ENCODE measurements at places on chromosomes 1 and 21. TPM values are rescaled to one million over a fixed set of nuclear protein-coding genes. Genes with fewer than 3 reads are reported as not detected.

DNA sequence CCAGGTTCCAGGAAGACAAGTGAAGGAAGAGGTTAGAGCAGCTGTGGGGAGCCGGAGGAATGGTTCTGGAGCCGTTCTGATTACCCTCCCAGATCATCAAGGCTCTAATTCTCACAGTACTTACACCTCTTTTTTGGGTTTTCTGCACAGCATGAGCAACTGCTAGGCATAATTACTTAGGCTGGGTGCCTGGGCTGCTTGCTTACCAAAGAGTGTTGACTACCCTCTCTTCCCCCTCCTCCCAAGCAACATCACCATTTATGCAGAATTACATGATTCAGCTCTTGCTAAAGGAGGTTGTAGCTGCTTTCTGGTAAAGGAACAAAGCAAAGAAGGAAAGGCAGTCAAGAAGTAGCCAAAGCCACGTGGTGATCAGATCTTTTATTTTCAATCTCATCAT, 397.2 kb downstream of the KCNH1 start:
- no peak for ATAC-seq

DNA sequence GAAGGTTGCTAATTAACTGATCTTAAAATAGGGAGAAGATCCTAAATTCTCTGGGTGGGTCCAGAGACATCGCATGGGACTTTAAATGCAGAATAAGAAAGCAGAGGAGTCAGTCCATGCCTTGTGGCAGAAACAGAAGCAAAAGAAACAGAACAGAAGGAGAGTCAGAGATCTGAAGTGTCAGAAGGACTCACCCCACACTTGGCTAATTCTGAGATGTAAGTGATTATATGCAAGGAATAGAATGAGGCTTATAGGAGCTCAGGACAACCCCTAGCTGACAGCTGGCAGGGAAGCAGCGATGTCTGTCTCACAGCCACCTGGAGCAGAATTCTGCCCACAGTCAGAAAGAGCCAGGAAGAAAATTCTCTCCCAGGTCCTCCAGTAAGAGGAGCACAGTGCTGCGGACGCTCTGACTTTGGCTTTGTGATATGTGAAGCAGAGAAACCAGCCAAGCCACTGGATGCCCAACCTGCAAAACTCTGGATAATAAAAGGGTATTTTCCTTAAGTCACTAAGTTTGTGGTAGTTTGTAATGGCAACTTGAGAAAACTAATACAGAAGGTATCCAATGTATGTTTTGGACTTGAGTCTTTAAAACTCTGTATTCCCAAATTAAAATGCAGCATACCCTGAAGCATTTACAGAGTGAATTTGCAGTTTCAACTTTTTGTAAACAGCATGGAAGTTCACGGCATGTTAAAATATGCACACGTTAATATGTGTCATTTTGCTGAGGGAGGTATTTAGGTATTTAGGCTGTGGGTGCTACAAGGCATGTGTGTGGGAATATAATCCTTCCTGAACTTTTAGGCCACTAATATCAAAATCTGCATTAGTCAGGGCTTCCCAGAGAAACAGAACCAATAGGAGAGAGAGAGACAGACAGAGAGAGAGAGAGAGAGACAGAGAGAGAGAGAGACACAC, 388.5 kb downstream of the PCP4 start:
- peak; percentile 9 for ATAC-seq

DNA sequence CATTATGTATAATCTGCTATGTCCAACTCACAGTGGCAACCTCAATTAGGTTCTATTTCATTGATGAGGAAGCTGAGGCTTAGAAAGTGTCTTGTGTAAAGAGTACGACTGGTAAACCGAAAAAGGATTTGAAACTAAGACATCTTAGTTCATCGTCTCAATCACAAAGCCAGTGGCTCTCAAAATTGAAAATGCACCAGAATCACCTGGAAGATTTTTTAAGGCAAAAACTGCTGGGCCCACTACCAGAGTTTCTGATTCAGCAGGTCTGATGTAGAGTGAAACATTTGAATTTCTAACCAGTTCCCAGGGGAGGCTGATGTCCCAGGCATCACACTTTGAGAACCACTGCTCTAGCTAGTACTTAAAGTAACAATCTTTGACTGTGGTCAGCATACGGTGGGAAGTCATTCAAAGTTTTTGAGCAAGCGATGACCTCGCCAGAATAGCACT, 5.2 kb upstream of the LRRC53 start:
- no peak for ATAC-seq

GRCh38 chr1:60394436-60394835, 320.9 kb upstream of the C1orf87 start:
- ATAC-seq: no peak

DNA sequence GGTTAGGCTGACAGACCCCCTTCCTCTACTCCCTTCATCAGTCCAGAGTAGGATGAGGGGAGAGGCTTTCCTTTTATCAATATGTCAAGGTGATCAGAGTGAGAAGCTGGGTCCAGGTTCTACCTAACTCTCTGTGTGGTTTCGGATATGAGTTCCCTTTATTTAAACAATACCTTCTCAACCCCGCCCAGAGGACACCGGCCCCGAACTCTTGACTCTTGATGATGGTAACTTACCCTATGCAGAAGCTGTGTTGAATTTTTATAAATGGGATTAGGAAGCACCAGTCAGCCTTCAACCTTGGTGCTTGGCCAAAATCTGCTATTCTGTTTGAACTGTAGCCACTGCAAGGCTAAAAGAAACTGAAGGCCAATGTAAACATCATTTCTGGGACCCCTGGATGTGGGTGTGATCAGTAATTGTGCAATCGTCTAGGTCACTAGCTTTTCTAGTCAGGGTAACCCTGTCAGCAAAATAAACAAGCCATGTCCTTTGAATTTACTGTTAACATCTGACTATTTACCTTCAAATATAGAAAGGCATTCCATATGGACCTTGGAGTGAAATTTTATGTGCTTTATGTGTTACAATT, 398.3 kb downstream of the SEC16B start:
- ATAC-seq: no peak

- no peak for ATAC-seq
These were observed 466.5 kb downstream of the PCP4 start for GRCh38 chr21:40333731-40334130.

CELA3A gene
- not detected for total RNA-seq

GRCh38 chr1:182305861-182306260, 85.7 kb downstream of the GLUL start:
- no peak for ATAC-seq

DNA sequence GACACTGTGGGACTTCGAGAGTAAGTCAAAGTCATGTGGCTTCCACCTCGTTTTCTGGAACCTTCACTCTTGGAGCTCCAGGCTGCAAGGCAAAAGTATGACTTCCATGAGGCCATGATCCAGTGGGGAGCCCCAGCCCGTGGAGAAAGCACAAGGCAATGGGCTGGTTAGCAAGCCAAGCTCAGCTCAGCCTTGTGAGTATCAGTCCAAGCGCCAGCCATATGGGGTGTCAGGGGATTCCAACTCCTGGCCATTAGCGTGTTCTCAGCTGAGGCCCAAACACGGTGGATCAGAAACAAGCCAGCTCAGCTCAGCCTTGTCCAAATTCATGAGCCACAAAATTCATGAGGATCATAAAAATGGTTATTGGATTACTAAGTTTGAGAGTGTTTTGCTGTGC, 261.0 kb downstream of the RHOU start:
- ATAC-seq: no peak

- ATAC-seq: no peak
These were observed 4.4 kb downstream of the F13B start for GRCh38 chr1:197062692-197063091.

Data from motor neuron (in vitro differentiated cells).